ENCODE measurements at places on chromosomes 5 and 9.

GRCh38 chr5:171989276-171989675 lies 17.2 kb downstream of the FBXW11 start:
- peak; percentile 63 for DNase-seq

DNA sequence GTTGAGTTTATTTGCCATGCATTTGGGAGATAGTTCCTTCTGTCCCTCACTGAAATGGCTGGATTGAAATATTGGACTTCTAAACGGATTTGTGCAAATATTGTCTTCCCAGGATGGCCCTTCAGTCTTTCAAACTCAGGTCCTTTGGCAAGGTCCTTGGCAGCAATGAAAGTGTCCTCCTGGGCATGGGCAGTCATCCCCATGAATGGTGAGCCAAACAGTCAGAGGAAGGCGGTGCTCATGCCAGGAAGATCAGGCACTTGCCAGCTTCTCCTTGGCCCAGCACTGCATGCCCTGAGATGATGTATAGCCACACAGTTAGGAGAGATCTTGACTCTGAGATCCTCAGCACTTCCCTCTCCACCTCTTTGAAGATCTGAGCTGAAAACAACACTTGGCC lies 221.4 kb upstream of the KLF4 start:
- no peak for DNase-seq

DNA sequence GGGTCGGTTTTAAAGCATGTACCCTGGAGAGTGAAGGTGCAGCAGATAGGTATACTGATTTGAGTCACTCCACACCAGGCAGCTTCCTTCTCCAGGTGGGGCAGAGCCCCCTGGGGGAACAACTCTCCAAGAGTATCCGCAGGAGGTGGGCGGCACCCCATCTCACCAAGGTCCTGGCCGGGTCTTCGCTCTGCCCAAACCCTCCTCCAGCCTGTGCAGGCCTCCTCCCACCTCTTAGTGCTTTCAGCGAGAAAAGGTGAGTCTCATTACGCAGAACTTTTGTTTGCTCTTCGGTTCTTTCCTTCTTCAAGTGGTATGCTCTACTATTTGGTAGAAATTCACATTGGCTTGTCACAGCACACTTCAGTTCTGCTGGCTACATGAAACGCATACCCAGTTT lies 13.7 kb downstream of the SPACA9 start:
- DNase-seq: no peak

DNA sequence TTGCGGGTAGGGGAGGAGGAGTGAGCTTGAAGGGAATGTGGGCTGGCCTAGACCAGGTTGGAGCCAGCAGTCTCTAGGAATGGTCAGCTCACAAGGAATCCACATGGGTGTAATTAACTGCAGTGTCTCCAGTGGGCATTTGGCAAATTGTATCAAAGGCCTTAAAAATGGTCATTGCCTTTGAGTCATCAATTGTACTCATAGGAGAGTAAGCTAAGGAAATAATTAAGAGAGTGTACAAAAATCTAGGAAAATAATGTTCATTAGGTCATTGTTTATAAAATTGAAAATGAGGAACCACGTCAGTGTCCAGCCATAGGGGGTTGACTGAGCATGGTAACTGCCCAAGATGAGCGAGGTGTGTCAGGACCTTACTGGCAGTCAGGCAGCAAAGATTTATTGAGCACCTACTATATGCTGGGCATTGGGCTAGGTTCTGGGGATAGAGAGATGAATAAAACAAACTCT lies 29.8 kb upstream of the RPL26L1 start:
- DNase-seq: peak; percentile 90

- no peak for DNase-seq
Observed at GRCh38 chr5:3350781-3351180, 244.9 kb upstream of the IRX1 start.

DNA sequence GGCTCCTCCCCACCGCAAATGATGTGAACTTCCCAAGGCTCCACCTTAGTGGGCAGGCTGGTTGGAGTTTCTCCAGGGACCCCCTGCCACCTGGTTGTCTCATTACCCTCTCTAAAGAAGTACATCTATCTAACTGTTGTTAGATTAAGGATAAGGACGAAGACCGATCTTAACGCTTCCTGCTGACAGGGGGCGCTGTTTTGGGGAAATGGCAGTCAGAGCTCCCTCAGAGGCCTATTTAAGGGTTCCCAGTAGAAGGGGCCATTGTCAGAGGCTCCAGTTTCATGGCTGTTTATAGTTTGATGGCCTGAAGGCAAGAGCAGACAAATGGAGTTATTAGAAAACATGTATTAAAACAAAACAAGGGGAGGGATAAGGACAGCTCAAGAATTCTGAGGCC lies 100.1 kb downstream of the SPEF2 start:
- no peak for DNase-seq

DNA sequence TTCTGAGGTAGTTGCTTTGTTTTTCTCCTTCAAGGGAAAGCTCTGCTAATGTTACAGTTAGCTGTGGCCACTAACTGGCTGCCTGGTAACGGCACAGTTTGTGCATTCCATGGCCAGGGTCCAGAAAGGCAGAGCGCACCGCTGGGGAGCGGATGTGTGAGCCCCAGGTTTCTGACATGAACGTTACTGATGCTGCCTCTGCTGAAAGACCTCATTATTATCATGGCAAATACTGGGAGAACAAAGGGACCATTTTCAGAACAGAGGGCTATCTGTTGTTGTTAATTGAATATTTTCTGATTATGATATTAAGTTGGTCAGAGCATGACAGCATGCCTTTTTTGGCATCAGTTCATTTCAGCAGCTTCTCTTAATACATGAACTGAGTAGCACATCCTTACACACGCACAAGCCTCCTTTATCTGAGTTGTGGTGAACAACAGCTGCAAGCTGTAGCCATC lies 134.1 kb downstream of the NUDT12 start:
- DNase-seq: peak; percentile 97

DNA sequence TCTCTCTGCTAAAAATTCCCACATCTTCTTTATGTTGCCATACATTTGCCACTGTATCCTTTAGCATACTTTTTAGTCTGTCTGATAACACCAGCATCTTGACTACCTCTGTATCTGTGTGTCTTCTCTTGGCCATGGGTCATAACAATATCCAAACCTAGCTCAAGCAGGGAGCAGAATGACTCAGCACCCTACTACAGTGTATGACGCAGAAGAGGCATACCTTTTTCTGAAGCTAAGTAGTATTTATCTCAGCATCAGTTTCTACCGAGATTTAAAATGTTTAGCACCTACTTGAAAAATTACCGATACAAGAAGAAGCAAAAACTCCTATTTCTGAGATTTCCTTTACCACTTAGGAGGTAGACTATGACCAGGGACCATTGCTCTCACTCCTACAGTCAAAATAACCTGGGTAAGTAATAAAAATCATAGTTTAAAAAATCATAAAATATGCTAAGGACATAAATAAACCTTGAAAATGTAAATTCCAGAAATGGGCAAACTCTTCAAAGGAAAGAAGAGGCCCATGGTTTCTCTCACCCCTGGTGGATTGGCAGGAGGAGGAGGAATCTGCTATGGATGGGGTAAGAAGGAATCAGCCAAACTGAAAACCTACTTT lies 286.5 kb downstream of the MAST4 start:
- peak; percentile 61 for DNase-seq

DNA sequence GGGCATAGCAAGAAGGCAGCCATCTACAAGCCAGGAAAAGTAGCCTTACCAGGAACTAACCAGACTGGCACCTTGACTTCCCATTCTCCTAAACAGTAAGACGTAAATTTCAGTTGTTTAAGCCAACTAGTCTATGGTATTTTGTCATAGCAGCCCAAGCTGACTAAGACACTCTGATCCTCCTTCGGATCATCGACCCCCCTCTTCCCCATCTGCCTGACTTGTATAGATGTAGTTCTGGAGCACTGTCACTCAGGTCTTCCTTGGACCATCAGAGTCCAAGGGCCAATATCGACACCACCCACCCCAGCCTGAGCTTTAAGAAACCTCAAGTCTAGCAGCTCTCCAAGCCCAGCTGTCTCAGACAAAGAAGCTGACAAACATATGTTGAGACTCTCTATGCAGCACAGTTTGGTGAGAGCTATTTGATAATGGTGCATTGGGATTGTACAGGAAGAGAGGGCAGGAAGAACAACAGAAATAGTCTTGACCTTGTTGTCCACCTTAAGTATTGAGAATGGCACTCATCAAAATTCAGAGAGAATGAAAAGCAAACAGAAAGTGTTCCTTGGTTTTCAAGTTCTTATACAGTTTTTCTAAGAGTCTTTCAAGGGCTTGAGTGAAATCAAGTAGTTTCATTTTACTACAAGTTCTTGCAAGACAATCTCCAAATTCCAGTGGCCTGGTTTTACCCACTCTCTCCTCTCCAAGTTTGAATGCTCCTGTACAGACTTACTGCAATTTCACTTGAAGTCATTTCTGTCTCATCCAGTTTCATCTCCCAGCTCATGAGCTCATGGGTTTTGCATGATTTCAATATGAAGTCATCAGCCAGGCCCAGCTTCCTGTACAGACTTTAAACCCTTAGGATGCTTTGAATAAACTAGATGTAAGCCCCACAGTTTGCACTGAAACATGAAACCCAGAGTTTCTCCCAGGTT lies 122.3 kb upstream of the RAI14 start:
- DNase-seq: peak; percentile 88

- no peak for DNase-seq
Observed at GRCh38 chr5:32299059-32299677, 13.6 kb downstream of the MTMR12 start.

GRCh38 chr5:150153957-150154617 lies 1.6 kb downstream of the PDGFRB start:
- peak; percentile 68 for DNase-seq

DNA sequence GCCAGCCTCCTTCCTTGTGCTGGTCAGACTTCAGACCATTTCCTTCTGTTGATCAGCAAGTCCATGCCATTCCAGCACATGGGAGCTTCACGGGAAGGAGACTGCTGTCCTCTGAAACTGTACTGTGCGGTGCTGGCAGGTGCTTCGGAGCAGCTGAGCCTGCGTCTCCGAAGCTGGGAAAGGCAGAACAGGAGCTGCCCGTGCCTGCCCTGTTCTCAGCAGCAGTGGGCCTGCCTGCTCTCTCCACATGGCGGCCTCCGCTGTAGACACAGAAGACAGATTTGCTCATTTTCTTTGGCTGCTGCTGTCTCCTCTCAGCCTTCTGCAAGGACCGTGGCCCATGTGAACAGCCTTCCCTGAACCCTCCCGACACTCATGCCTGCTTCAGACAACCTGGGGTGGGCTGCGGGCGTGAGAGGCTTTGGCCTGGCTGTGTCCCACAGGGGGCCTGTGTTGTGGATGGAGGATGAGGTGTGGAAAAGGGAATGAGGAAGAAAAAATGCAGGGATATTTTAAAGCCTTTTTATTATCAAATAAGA lies 43.1 kb downstream of the HABP4 start:
- DNase-seq: no peak

GRCh38 chr9:362561-363273 lies 148.1 kb downstream of the DOCK8 start:
- DNase-seq: no peak

DNA sequence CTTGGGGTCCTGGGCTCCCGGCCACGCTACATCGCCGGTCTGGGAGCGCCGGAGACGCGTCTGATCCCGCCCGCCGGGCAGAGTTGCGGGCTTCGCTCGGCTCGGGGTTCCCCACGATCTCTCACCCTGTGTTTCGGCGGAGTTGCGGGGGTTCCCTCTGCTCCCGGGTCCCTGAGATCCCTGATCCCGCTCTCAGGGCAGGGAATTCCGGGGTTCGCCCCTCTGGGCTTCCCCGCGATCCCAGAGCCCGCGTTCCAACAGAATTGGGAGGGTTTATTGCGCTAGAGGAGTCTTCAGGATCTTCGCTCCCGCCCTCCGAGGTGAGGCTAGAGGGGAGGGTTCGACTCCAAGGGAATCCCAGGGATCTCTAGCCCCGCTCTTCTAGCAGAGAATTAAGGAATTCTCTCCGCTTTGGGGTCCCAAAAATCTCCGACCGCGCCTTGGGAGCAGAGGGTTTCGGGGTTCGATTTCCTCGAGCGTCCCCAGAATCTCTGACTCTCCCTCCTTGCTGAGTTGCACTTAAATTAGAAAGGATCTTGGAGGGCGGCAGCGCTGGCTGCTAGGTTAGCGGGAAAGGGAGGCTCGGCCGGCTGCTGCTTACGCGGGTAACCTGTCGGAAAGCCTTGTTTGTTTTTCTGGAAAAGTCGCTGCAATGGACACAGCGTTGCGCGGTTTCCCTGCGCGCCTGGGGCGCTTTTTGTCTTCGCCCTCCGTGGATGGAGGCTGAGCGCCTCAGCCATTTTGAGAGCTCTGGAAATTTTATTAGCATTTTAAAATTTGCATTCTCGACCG lies 1.3 kb downstream of the DMRT1 start:
- no peak for DNase-seq

DNA sequence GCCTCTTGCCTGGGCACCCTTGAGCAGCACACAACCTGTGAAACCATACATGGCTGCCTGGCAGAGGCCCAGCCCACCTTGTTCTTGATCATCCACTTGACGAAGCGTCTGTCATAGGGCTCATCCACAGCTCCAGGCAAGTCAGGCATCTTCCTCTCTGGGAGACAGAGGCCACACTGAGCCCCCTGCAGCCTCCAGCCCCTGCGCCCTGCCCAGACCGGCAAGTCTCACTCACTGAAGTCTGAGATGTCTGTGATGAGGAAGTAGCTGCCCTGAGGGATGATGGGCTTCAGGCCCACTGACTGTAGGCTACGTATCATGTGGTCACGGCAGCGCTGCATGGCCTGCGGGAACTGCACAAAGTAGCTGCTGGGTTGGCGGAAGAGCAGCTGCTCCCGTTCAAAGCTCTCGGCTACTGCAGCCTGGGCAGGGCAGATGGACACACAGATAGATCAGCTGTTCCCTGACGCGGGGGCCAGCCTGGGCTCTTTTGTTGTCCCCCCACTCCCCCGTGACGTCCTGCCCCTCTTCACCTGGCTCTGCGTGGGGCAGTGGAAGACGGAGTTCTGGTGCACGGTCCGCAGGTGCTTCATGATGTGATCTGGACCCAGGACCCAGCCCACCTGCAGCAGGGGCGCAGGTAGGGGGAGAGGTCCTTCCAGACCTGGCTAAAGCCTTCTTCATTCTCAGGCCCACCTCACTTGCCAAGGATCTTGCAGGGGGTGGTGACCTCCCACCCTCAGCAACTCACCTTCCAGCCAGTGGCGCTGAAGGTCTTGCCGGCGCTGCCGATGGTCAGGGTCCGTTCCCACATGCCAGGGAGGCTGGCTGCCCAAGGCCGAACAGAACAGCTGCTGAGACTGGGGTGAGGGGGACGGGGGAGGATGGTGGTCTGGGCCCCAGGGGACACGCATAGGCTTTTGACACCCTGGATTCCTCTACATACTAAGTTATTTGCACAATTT lies 5.9 kb upstream of the SPOUT1 start:
- DNase-seq: no peak

DNA sequence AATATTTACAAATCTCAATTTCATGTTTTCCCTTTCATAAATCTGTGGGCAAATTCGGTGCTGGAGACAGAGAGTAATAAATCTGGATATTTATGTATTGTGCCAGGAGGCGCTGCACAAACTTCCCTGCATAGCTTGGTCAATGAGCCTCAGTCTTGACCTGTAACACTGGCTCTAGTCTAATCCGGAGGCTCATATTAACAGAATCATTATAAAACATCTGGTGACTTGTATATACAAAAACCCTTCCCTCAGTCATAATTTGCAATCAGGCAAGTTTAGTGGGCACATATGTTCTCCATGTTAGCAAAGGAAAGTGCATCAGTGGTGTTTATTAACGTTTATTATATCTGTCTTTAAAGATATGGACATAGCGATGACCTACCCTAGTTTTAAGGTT lies 104.0 kb upstream of the BNC2 start:
- DNase-seq: no peak

- no peak for DNase-seq
Observed at GRCh38 chr9:134641990-134642384, 384 bp downstream of the COL5A1 start.

- no peak for DNase-seq
Observed at GRCh38 chr5:95995962-95996489, 34.4 kb upstream of the ELL2 start.
